Stimulated activated CD8-positive, alpha-beta memory T cell treated with anti-CD3 and anti-CD28 coated beads, Interleukin-2, amount 100 ng/mL, for 1 hour (primary cell): ENCODE measurements at places on chromosomes 1 and 21.

- DNase-seq = no peak
Observed at GRCh38 chr21:43997766-43998742, 14.1 kb upstream of the TRAPPC10 start.

GRCh38 chr1:117638759-117639158 is 32.9 kb downstream of the TENT5C start:
- DNase-seq = no peak

- no peak for DNase-seq
Observed at GRCh38 chr21:33279330-33279820, 13.2 kb downstream of the IL10RB start.

DNA sequence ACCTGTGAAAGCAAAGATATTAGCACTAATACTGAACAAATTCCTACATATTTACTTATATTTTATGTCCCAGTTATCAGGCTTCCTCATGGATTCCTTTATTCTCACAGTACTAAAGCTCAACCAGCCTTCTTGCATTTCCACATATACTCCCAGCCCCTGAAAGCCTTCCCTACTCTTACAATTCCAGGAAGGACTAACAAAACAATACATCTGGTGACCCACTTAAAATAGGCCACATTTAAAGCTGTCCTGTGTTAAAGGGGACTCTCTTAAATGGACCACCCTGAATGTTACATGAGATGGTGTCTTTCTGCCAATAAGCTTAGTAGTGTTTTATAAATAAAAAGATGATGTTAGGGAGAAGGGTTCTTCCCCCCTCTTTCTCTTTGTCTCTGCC is 54.4 kb downstream of the NTMT2 start:
- DNase-seq = no peak

DNA sequence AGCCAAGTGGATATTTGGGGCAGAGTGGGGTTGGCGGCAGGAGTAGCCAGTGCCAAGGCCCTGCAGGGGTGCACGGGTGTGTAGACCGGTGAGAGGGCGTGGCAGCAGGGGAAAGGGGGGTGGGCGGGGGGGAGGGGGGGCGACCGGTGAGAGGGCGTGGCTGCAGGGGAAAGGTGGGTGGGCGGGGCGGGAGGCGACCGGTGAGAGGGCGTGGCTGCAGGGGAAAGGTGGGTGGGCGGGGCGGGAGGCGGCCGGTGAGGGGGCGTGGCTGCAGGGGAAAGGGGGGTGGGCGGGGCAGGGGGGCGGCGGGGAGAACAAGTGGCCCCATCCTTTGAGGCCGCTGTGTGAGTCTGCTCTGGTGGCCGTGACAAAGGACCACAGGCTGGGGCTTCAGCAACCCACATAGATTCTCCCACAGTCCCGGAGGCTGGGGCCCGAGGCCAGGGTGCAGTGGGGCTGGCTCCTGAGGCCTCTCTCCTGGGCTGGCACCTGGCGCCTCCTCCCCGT is 25.8 kb downstream of the RRP1 start:
- DNase-seq = no peak

DNA sequence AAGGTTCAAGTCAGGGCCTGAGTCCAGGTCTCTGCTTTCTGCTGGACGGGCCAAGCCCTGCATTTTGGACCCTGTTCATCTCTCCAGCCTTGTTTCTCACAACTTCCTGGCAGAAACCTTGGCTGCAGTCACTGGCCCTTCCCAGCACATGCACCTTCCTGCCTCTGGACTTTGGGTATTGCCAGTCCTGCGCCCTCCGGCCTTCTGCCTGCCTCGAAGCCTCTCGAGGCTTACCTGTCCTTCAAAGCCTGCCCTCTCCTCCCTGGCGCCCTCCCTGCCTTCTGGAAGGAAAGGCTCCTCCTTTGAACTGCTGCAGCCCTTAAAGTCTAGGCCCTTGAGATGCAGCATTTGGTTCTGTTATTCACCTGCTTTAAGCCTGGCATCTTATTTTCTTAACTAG is 52.8 kb downstream of the HTR6 start:
- no peak for DNase-seq

- DNase-seq = no peak
Observed at GRCh38 chr1:6367381-6368012, 26.1 kb downstream of the ACOT7 start.

DNA sequence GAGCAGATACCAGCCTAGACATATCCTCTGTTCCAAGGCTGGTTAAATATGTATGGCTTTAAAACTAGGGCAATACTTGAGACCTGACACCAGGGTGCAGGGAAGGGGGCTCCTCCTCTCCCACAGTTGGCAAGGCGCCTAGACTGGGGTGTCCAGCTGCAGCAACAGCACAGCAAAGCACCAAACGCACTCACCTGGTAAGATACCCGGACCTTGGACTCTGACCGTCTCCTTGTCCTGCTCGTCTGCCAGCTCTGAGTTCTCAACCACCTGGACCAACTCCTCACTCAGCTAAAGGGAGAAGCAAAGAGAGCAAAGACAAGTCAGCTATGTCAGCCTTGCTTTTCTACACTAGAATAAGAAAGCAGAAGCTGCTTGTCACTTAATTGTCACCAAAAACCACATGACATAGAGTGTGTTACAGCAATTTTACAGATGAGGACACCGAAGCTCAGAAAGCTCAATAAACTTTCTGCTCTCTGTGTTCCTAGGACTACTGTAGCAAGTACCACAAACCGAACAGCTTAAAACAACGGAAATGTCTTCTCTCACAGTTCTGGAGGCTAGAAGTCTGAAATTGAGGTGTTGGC is 4.4 kb downstream of the PACC1 start:
- DNase-seq = no peak

DNA sequence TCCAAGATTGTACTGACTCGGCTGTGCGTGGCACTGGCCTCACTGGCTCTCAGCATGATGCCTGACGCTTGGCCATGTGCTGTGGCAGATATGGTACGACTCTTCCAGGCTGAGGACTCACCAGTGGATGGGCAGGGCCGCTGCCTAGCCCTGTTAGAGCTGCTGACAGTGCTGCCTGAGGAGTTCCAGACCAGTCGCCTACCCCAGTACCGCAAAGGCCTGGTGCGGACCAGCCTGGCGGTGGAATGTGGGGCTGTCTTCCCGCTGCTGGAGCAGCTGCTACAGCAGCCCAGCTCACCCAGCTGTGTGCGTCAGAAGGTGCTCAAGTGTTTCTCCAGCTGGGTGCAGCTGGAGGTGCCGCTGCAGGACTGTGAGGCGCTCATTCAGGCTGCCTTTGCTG is 2.9 kb downstream of the IPO13 start:
- no peak for DNase-seq

DNA sequence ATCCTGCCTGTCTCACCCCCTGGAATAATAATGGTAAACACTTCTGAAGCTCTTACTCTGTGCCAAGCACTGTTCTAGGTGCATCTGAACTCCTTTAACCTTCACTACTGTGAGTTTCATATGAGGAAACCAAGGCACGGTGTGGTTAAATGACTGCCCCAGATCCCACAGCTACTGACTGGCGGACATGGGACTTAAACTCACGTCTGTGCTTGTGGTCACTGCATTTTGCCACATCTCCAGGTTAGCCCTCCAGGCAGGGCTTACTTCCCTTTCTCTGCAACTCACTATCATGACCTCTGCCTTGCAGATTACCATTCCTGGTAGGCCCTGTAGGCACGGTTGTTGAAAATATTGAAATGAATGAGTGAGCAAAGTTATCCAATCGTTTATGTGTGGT is 83.4 kb downstream of the ADSS2 start:
- no peak for DNase-seq

- DNase-seq = no peak
Observed at GRCh38 chr1:93672069-93672468, 9.6 kb downstream of the BCAR3 start.

DNA sequence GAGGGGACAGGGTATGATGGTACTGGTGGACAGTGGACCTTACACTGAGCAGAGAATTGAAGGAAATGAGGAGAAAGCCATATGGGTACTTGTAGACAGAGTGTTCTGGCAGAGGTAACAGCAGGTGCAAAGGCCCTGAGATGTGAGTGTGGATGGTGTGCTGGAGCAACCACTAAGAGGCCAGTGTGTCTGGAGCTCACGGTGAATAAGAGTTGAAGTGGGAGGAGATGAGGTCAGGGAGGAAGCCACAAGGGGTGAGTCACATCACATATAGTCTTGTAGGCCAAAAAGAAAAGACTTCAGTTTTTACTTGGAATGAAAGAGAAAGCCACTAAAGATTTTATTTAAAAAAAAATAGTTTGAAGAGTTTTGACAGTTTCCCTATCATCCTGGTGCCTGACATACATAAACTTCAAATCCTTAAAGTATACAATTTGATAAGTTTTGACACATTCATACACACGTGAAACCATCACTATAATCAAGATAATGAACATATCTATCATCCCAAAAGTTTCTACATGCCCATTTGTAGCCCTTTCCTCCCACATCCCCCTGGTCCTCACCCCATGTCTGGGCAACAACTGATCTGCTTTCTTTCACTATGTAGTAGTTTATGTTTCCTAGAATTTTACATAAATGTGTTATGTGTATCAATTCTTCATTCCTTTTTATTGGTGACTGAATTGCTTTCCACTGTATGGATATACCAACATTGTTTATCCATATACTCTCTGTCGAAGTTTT is 148.4 kb downstream of the GPATCH2 start:
- no peak for DNase-seq

DNA sequence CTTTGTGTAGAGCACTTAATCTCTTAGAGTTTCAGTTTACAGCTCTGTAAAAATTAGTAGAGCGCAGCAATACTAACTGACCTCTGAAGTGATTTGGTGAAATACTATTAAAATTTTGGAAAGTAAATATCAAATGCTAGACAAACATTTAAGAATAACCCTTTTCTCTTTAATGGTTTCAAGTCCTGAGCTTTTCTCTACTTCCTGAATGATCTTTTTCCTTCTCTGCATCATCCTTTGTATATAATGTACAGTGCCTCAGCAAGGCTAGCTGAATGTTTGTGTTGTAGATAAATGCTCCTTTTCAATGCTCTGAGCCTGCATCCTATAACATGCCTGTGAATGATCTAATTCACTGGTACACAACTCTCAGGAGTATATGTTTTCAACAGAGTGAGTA is 272.9 kb downstream of the ADGRL2 start:
- DNase-seq = no peak

GRCh38 chr1:47725000-47725473 is 272.1 kb downstream of the TRABD2B start:
- no peak for DNase-seq

DNA sequence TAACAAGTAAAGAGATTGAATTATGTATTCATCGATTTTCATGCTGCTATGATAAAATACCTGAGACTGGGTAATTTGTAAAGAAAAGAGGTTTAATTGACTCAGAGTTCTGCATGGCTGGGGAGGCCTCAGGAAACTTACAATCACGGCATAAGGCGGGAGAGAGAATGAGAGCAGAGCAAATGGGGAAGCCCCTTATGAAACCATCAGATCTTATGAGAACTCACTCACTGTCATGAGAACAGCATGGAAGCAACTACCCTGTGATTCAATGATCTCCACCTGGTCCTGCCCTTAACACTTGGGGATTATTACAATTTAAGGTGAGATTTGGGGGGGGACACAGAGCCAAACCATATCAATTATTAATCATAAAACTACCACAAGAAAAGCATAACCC is 3.3 kb upstream of the GBP3 start:
- no peak for DNase-seq

DNA sequence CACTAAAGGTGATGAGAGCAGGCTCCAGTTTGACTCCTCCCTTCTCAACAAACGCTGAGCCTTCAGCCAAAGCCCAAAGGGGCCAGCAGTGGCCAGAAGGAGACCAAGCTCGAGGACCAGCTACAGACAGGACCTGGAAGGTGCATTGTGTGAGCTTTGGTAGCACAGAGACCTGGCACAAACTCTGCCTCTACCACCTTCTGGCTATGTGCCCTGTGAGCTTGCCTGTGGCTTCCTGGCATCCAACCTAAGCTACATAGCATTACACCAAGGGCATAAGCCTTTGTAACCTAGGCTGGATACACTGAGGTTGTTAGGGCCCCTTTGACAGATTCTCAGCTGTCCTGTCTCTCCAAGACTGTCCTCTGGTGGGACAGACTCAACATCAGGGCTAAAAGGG is 6.6 kb upstream of the VWA5B1 start:
- no peak for DNase-seq

GRCh38 chr1:62689524-62689923 is 1.3 kb upstream of the DOCK7 start:
- no peak for DNase-seq

- peak; percentile 47 for DNase-seq
Observed at GRCh38 chr1:230917284-230918135, 49.2 kb upstream of the C1orf198 start.

- DNase-seq = no peak
Observed at GRCh38 chr1:111501645-111502044, 1.8 kb downstream of the ADORA3 start.

DNA sequence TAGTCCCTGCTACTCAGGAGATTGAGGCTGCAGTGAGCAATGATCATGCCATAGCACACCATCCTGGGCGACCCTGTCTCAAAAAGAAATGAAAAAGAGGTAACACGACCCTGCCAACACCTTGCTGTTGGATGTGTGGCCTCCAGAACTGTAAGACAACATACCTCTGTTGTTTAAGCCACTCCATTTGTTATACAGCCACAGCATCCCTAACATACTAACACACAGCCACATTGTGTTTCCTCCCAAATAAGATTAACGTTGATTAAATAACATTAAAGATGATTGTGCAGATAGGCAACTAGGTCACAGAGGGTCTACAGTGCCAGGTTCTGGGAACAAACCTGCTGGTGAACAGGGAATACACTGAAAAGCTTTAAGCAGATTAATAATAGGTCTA is 170.4 kb downstream of the RERE start:
- DNase-seq = no peak

DNA sequence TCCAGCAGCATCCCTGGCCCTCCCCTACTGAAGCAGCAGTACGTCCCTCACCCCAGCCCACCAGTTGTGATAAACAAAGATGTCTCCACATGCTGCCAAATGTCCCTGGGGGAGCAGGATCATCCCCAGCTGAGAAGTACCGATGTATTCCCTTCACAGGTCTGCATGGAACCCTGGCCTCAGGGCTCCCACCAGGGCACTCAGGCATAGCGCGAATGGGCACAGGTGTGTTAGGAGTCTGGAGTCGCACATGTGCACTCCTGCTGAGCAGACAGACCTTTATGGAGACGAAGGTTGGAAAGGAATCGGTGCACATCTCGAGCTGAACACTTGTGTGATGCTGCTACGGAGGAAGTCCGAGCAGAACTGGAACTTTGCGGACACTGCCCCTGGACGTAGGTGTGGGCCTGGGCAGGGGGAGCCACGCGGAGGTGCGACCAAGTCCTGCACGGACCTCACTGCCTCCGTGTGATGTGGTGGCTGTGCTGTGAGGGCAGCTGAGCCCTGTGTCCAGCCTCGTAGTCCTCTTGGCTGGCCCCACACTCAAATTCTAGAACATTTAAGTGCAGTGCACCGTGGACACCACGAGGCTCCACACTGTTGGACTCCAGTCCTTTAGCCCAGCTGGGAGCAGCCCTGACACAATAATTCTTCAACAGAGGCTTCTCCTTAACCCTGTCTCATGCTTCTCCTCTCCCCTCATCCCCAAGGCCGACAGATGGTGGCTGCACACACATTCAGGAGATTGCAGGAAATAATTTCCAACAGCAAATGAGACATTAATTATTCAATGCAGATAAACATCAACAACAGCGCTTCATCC is 43.4 kb downstream of the RSPH1 start:
- no peak for DNase-seq
